NCI-H1048 (cell line): ENCODE measurements at places on chromosomes 11 and 22.

GRCh38 chr11:17538731-17539130 is 5.5 kb downstream of the USH1C start:
- no peak for DNase-seq

- DNase-seq, result no peak
Observed at GRCh38 chr22:35400501-35400790, 506 bp downstream of the MCM5 start.

DNA sequence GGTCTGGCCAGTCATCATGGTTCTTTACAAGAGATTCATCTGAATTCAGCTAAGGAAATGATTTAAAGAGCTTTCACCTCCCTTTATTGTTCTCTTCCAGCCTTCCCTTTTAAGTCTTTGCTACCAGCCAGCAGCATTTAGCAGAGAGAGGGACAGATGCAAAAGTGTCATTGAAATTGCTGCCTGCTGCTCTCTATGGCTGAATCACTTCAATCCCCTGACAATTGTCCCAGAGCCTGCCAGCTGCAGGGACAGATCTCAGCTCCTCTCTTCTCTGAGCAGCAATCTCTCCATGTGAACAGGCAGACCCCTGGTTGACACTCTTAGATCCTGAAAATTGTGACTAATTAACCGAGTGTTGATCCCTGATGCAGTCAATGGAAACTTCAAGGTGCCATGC is 816.9 kb upstream of the CCDC90B start:
- DNase-seq, result no peak

GRCh38 chr22:40258017-40258416 is 80.3 kb downstream of the TNRC6B start:
- DNase-seq, result no peak
